ENCODE measurements at places on chromosomes 1 and 21. TPM values are rescaled to one million over a fixed set of nuclear protein-coding genes. Genes with fewer than 3 reads are reported as not detected.

NES gene
- 0.26 TPM for total RNA-seq

TMEM125 gene
- not detected for total RNA-seq

ZFYVE9 gene
- total RNA-seq = 48.6 TPM

CLCA1 gene
- not detected for total RNA-seq

CXADR gene
- under 0.01 TPM for total RNA-seq

PRAMEF17 gene
- not detected for total RNA-seq

Measured in articular chondrocyte of knee joint (primary cell).